ENCODE measurements at places on chromosomes 7 and 10.

- DNase-seq: no peak
These were observed 168.8 kb upstream of the FRMD4A start for GRCh38 chr10:14499601-14499904.

GRCh38 chr10:12287772-12288171 lies 61.6 kb upstream of the CAMK1D start:
- no peak for DNase-seq

DNA sequence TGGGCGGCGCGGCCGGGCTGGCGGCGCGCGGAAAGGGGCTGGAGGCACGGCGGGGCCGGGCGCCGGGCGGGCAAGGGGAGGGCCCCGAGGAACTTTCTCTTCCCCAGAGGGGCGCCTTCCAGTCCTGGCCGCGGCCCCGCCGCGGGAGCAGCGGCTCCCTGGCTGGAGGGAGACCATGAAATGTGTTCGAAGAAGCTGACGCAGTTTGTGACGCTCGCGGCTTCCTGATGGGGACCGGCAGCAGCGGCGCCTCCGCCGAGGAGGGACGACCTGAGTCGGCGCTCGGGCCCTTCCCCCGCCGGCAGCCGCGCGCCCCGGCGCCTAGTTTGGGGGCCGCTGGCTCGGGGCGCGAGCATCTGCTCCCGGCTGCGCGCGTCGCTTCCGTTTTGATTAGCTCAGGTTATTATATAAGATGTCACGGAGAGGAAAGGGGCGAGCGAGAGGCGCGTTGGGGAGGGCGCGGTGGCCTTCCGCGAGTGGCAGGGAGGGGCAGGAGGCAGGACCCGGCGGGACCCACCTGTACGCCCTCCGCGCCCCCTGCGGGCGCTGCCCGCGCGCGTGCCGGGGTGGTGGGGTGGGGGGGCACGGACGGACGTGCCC lies 57.1 kb upstream of the PCGF5 start:
- peak; percentile 34 for DNase-seq

DNA sequence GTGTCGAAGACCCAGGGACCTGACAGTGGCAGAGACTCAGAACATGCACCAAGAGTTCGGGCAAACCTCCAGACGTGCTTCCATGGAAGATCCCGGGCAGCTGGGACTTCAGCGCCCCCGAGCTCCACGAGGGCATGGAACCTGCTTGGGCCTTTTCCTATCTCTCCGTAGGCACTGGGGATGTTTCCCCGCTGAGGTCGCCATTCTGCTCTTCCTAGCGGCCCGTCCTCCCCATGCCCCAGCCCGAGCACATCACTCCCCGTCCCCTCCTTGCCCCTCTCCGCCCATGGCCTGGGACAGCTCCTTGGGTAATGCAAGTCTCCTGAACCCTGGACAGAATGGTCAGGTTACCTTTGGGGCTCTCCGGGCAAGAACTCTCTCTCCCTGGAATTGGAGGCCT lies 32.3 kb upstream of the SHH start:
- DNase-seq: no peak

GRCh38 chr10:82288461-82288881 lies 413.5 kb downstream of the NRG3 start:
- peak; percentile 99 for DNase-seq

GRCh38 chr10:110310741-110311140 lies 6.0 kb upstream of the SMNDC1 start:
- DNase-seq: no peak

DNA sequence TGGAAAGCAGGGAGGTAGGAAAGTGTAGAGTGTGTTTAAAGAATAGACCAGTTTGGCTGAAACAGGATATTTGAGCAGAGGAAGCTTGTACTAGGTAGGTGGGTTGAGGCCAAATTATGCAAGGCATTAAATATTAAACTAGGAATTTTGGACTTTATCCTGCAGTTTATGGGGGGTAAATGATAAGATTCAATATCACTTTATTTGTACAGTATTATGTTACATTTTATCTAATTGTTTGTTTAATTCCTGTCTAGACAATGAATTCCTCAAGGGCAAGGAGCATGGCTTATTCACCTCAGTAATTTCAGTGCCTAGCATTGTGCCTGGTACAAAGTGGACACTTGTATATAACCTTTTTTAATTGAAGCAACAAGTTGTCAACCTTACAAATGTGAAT lies 125.9 kb downstream of the CFTR start:
- DNase-seq: no peak

DNA sequence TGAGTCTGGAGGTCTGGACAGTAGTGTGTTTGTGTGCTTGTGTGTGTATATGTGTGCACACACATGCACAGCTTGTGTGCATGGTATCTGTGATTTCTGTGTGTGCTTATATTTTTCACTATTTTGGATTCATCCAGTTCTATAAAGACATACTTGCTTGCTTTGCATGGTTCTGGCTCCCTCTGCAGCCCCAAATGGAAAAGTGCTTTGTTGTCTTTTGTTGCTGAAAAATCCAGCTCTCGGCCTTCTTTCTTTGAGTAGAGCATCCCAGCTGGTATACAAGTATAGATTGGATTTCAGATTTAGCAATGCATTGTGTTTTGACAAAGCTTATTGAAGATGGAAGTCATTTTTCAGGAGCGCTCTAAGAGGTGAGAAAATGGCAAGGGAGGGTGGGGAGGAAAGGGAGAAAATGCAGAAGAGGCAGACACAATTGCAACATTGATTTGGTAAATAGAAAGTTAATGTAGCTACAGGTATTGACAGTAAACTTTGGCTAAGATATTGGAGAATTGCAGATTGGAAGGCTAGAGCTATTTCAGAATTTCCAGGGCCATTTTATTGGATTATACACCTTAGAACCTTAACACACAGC lies 333.9 kb downstream of the AUTS2 start:
- no peak for DNase-seq

DNA sequence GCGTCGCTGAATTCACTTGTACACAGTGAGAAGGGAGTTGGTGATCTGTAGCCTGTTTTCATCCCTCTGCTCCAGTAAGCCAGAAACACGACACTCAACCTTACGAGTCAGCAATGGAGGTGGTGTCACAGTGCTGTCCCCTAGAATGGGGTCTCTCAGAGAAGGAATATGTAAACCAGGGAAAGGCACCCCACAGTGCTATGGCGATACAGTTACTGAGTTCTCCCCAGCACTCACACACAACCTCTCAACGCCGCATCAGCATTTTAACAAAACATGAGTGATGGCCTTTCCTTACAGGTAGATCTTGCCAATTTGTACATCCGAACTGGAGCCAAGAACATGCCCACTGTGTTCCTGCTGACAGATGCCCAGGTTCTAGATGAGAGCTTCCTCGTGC lies 196.3 kb downstream of the CDCA7L start:
- no peak for DNase-seq

- DNase-seq: no peak
These were observed 212.2 kb downstream of the FAM107B start for GRCh38 chr10:14562218-14563075.

- DNase-seq: no peak
These were observed 427.7 kb downstream of the LRMDA start for GRCh38 chr10:75859141-75859540.

DNA sequence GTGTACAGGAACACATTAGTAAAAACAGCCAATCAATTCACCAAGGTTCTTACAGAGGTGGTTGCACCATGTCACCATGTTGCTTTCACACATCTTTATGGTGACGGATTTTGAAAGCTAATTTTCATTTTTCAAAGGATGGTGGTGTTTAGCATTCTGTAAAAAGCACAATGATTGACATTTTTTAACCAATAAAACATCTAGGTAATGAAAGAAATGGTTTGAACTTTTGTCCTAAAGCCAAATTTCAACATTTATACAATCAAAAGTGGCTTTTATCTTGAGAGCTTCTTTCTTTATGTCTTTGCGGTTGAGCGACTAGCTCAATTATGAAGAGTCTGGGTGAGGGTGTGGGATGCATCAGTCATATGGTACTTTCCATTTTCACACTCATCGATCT lies 94.4 kb downstream of the MALRD1 start:
- DNase-seq: no peak

- DNase-seq: peak; percentile 37
These were observed 8.1 kb downstream of the PRPS1L1 start for GRCh38 chr7:18019555-18019954.

- DNase-seq: no peak
These were observed 77.0 kb upstream of the EEPD1 start for GRCh38 chr7:36076074-36076473.

DNA sequence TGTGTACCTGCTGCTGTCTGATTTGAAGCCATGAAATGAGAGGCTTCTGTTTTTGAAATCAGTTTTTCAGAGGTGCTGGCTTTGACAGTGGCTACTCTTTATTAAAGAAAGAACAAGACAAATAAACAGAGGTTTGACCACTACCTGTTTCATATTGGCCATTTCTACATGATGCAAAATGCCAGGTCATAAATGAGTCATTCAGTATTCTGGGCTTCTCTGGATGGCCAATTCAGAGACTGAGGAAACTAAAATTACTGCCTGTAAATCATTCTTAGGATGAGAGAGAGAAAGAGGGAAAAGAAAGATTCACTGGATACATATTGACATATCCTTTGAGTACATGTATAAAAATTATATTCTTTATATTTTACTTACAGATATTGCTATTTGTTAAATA lies 303.3 kb upstream of the ETV1 start:
- DNase-seq: no peak

DNA sequence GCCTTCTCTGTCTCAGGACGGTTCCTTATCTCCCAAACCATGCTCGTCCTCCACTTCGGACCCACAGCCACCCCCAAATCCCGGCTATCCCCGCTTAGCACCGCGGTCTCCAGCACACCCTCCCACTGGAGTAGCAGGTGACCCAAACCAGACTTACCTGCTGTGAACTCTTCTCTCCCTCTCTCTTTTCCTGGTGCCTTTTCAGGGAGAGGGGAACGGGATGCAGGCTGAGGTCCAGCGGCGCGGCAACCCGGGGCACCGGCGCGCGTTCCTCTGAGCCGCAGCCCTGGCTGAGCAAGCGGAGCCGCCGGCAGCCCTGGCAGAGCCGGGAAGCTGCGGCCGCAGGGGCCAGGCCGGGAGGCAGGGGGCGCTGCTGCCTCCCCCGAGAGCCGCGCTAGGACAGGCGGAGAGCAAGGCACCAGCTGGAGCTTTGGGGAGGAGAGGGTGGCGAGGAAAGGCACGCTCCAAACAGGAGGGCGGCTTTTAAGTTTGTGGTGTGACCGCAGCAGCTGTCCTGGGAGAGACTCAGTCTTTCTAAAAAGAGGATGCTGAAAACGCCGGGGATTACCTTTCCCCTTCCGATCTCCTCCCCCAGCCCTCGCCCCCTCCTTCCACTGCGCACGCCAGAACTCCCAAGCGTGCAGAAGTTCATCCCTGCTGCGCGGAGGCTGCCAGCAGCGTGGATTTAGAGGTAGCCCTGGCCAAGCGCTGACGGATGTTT lies at the start of gene SEMA3D:
SEMA3D (minus strand) TSS at position 536 of the 721 bp plus-strand sequence. CDS start 65,165 bp downstream, outside the sequence.
- DNase-seq: no peak

GRCh38 chr10:9331583-9332008 lies 1277.1 kb downstream of the GATA3 start:
- DNase-seq: peak; percentile 57

DNA sequence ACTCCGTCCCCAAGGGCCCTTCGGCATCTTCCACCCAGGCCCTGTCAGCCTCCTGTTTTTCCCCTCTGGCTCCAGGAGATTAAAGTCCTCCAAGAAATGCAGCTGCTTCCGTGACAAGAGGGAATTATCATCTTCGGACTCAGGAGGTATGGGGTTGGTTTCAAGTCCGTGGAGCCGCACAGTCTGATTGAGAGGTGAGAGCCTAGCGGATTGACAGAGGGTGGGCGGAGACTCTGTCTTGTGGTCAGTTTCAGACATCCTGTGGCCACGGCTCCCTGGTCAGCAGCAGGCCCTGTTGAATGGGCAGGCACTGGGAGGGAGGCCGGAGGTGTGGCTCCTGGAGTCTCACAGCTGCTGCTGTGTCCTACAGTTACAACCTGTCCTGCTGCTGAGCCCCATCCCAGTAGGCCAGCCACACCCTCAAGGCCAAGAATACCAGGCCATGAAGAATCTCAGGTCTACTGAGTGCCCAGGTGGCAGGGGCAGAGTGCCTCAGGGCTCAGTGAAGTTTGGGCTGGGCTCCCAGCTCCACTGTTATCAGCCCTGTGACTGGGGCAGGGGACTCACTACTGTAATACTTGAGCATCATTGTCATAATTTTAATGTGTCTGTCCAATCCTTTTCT lies 49.3 kb upstream of the ZNF716 start:
- no peak for DNase-seq

DNA sequence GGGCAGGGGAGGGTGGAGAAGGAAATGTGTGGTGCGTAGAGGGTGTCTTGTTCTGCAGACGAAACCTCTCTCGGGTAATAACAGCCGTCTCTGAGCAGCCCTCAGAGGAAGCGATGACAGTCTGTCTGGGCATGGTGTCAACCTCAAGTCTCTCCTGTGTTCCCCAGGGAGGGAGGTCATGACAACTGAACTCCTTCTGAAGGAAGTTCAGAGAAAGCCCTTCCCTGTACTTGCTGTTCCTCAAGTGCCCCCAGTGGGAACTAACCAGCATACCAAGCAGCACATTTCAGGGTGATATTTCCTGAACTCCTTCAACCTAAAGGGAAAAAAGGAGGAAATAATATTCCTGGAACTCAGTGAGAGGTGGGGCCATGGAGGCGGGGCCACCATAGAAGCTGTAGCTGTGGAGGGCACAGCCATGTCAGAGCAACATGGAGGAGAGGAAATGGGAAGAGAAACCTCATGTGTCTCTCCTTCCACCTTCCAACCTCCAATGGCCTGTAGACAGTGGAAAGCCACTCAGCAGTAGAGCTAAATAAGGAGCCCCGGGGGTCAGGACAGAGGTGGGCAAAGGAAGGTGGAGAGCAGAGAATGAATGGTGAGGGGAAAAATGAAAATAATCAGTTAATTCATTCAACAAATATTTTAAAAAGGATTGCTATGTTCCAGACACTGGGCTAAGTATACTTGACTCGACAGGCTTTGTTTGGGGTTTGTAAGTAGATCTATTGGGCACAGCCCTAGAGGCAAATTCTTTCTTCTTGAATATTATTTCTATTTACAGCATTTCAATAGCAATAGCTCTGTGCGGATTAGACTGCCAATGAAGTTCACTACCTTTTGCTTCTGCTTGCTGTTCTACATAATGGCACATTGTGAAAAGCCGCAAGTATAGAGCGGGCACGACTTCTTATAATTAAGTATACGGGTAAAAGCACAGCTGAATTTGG lies 61.0 kb upstream of the AOAH start:
- no peak for DNase-seq

DNA sequence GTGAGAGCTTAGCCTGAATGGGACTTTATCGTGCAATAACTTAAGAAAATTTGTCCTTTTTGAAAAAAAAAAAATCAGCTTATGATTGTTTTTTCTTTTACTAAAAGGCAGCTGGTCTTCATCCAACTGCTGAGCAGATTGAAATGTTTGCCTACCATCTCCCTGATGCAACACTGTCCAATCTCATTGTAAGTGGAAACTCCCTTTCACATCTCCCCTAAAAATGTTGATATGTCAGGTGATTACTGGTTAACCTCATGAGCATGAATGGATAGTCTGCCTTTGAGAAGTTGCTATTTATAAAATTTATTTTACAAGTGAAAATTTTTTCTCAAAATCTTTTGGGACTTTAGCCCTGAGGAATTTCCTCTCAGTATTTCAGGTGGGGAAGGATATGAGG lies 17.8 kb upstream of the HKDC1 start:
- DNase-seq: no peak

GRCh38 chr10:24952707-24953645 lies 570 bp upstream of the PRTFDC1 start:
- DNase-seq: no peak

All from RCC 7860 (cell line).